Fibroblast of skin of right biceps (primary cell): ENCODE measurements at places on chromosomes 1 and 21.

- DNase-seq, result no peak
Observed at GRCh38 chr1:23625459-23625858, 66.1 kb upstream of the RPL11 start.

DNA sequence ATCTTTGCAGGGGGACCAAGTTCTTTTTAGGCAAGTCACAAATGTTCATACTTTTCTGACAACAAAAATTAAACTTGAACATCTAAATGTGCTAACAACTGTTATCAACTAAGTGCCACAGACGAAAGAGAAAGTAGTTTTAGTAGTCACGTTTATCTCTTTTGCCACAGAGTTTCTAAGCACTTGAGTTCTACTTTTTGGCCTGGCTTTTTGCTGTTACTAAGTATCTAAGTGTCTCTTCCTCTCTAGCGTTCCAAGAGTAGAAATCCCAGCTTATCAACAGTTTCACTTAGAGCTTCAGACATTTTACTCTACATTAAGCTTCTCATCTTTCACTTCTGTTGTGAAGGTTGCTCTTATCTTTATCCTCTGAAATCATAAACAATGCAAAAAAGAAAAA, 34.2 kb downstream of the GATAD2B start:
- DNase-seq, result no peak

- DNase-seq, result peak; percentile 56
Observed at GRCh38 chr1:201732351-201732750, 96.6 kb upstream of the IPO9 start.

DNA sequence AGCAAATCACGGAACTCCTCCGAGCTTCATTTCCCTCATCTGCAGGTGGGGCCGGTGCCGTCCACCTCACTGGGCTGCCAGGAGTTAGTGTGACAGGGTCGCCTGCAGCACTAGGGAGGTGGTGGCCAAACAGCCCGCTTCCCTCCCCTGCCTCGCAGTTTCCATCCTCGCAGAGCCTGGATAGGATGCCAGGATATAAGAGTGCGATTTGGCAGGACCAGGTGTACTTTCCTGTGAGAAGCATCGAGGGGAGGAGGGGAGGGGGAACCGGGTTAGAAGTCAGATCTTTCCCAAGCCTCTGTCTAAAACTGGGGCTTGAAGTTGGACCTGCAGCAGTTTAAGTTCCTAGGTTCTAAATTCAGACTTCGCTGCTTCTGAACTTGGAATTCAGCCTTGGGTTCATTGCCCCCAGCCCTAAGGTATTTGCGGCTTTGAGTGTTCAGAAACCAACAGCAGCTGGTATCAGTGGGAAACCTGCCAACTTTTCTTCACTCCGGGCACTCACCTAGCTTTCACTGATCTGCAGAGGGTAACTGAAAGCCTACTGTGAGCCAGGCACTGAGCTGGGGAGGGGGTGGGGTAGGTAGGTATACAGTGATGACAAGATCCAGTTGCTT, 1.7 kb upstream of the JUN start:
- peak; percentile 51 for DNase-seq

DNA sequence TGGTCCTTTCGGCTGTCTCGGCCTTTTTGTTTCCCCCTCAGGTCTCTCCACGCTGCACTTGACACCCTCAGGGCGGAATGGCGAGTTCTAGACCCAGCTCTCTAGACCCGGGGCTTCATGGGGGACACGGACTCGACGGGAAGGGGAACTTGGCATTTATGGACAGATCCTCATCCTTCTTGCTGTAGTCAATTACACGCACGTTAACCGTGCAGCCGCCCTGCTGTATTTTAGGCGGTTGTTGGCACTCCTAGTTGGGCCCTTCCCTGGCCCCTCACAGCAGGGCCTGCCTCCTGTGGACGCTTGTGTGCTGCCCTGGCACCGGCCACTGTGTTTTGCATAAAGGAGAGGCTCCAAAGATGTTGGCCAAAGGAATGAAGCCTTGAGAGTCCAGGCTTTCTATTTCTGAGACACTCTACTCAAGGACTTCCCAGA, 558 bp upstream of the BTG3 start:
- DNase-seq, result peak; percentile 5

GRCh38 chr1:31767225-31767624, 3.1 kb upstream of the ADGRB2 start:
- no peak for DNase-seq

- DNase-seq, result no peak
Observed at GRCh38 chr1:208256556-208256955, 12.4 kb upstream of the PLXNA2 start.

DNA sequence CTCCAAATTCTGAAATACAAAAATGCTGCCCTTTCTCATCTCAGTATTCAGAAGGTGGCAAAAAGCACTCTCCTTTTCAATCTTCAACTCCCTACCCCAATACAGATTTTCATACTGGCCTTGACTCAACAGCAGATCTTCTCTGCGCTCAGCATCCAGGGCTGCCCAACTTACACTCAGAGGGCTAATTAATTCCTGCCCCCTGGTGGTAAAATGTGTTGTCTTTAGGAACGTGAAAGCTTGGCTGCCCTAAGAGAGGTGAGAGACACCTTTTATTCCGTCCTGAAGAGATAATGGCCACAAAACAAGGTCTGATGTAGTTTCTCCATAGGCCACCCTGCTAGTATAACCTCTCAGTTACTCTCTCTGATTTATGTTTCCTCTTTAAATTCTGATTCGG, 25.0 kb downstream of the KRTAP24-1 start:
- peak; percentile 38 for DNase-seq

GRCh38 chr1:245154429-245155271, at the start of gene KIF26B:
KIF26B (plus strand) TSS chr1:245154985; CDS start chr1:245155425, 440 bp downstream.
- DNase-seq, result peak; percentile 72

DNA sequence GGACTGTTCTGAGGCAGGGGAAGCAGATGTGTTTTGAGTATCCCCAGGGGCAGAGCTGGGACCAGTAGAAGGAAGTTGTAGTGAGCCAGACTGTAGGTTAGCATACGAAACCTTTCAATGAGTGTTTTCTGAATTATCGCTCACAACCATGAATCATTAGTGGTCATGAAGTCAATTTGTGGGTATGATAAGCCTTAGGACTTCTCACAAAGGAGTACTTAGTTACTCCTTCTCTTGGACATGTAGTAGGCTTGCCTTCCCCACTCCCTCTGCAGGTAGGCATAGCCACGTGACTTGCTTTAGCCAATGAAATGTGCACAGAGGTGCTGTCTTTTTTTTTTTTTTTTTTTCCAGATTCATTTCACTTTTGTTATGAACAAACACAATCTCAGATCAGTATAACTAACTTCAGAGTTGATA, 23.9 kb upstream of the FAAH start:
- peak; percentile 22 for DNase-seq

DNA sequence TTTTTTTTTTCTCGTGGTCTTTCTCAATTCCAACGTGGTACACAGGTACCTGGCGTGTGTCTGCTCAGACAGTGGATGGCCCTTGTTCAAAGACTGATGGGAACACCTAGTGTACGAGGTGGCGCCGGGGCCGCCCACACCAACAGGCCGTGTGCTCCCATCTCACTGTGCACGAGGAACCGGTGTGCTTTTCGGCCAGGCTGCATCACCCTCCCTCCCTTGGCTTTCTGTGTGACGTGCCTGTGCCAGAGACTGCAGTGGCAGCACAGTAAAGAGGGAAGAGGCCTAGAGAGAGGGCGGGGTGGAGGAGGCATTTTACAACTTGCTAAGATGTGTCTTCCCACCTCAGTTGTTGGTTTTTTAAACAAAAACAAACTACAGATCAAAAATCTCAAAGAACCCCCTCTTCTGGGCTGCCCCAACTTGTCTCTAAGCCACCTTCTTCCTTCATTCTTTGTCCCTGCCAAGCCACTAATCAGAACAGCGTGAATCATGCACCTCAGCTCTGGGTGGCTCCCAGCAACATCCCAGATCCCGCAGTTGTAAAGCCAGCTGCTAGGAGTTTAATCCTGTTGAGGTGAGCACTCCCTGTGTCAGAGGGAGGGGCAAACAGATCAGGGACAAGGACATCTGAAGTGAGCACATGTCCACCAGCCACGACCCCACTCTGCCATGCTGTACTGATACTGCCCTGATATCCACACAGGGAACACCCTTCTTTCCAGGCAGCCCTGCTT, 20.7 kb downstream of the IRF2BP2 start:
- DNase-seq, result peak; percentile 50

DNA sequence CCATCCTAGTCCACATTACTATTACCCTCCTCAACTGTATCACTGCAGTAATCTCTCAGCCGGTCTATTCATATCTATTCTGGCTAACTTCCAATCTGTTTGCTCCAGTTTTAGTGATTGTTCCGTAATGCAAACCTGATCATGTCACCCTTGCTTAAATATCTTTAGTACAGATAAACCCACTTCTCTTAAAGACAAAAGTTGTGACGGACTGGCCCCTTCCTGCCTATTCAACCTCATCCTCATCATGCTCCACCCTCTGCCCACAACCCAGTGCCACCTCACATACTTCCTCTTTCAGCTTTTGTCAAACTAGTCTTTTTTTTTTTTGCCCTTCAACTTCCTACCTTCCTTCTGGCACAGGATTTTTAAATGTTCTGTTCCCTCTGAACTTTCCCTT, 2.8 kb upstream of the C1orf162 start:
- no peak for DNase-seq

GRCh38 chr1:61447968-61448430, 276.9 kb downstream of the TM2D1 start:
- no peak for DNase-seq

DNA sequence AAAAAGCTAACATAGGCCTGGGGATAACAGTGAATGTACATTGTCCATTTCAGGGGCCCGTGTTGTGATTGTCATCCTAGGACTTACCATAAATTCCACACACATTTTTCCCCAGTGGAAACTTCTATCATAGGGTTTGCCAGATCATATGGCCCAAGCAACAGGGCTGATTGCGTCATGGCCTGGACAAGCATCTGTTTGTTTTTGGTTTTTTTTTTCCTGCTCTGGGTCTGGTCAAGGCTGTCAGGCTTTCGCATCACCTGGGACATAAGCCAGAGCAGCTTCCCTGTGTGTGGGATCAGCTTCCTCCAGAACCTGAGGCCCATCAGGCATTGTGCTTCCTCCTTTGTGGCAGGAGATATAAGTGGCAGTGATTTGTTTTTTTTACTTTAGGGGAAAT, 598.5 kb upstream of the USP24 start:
- DNase-seq, result peak; percentile 69

DNA sequence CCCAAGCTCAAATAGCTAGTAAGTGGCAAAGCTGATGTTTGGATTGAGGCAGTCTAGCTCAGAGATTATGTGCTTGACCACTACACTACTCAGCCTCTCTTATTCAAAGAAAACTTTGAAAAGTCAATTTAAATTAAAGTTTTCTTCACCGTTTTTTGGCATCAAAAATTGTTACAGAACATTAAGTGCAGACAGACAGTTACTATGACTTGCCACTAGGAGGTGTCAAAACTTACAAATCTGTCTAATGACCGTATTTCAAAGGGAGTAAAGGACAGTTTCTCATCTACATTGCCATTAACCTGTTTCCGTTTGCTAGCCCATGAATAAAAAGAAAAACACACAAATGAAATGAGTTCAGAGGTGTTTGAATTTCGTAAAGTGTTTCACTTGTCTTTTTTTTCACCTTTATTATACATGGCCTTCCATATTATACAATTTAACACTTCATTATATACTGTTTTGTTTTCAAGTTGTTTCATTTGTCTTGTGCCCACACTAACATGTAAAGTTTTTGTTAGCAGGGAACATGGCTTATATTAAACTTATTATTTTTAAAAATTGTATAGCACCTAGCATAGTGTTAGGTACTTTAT, 57.4 kb upstream of the MTF2 start:
- peak; percentile 46 for DNase-seq

DNA sequence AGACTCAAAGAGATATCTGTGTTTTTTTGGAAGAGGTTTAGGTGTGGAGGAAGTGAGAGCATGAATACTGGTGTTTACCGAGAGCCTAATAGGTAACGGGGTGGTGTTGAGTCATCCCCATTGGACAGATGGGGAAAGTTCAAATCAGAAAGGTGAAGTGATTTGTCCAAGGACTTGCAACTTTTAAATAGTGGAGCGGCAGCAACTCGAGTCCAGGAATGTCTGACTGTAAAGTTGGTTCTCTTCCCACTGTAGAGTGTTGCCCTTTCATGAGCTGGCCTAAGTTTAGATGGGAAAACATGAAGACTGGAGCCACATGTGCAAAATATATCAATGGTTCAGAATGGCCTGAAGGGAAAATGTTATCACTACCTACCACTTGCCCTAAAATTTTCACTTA, 125.7 kb downstream of the LYPLAL1 start:
- DNase-seq, result no peak

- DNase-seq, result no peak
Observed at GRCh38 chr1:230827801-230828200, 40.5 kb downstream of the C1orf198 start.

DNA sequence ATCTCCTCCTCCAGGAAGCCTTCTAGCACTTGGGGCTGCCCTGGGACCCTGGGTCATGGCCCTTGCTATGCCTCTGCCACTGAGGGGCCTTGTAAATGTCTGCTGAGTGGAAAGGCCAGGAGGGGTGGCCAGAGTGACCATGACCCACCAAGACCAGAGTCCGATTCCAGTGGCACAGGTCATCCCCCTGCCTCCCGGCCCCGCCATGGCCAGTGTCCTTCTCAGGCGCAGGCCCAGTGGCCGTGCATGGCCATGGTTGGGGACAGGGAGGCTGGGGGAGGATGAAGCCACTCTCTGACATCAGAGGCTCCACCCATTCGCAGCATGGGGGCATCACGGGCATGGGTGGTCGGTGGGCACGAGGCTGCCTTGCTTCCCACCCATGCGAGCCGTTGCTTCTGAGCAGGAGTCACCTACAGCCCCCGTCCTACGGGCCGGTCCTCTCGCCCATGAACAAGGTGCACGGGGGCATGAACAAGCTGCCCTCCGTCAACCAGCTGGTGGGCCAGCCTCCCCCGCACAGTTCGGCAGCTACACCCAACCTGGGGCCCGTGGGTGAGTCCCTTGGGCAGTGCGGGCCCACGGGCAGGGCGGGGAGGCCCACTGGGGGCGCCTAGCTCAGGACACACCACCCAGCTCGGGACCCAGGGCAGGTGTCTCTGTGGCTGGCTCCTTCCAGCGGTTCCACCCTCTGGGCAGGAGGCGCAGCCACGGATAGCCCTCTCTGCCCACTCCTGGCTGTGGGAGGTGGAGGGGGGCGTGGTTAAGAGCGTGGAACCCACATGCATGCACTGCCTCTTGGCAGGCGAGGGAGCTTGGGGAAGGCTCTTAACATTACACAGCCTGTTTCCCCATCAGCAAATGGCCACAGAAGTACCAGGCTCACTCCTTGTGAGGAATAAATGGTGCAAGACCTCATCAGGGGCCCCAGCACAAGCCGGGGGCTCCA, 22.4 kb upstream of the CCDC27 start:
- no peak for DNase-seq

GRCh38 chr1:221699978-221700519, 41.8 kb downstream of the DUSP10 start:
- no peak for DNase-seq

- DNase-seq, result no peak
Observed at GRCh38 chr1:93958032-93958725, 48.9 kb upstream of the GCLM start.

DNA sequence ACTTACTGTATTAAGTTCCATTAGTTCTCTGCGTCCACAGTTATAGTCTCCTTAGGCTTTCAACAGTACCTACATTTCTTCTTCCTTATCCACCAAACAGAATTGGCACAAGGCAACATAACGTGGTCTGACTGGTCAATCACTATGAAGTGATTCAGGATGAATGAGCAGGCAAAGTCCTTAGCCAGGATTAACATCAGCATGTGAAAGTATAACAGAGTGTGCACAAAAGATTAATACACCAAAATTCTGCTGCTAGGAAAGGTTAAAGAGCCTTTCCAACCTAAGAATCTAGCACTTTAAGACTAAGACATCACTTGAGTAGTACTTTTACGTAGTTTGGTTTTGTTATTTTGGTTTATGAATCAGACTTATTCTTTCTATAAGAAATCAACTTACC, 15.8 kb downstream of the DEPDC1 start:
- DNase-seq, result no peak

GRCh38 chr1:76079475-76080227, 5.1 kb downstream of the ST6GALNAC3 start:
- DNase-seq, result no peak
